Effector memory CD4-positive, alpha-beta T cell (primary cell): ENCODE measurements at places on chromosomes 5 and 9.

DNA sequence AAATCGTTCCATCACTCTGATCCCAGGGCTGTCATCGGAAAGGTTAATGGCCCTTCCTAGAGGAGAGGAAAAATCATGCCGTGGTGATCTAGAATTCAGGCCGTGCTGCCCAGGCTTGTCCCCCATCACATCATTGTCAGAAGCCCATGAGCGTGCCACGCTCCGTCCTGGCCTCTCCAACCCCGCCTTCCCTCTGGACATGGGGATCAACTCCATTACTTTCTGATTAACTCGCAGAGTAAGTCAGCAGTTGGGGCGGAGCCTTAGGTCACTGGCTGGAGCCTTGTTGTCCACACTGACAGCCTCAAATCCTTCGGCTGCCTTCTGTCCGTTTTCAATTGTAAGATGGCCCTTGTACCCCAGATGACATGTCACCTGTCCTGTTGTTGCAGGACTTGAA lies 75.0 kb downstream of the MVB12B start:
- H3K4me3 ChIP-seq, result no peak overlapping the region
- H3K27ac ChIP-seq, result no peak overlapping the region
- H3K36me3 ChIP-seq, result no peaks in the 10 kb centered on the region
- no peaks in the 10 kb centered on the region for H3K27me3 ChIP-seq
- peaks cover 16% of the 10 kb centered on the region for H3K4me1 ChIP-seq

- no peak overlapping the region for H3K4me3 ChIP-seq
- DNase-seq, result no peak
- no peaks in the 10 kb centered on the region for H3K27me3 ChIP-seq
- H3K36me3 ChIP-seq, result no peaks in the 10 kb centered on the region
- H3K4me1 ChIP-seq, result no peaks in the 10 kb centered on the region
Observed at GRCh38 chr9:13149454-13149853, 130.0 kb downstream of the MPDZ start.

DNA sequence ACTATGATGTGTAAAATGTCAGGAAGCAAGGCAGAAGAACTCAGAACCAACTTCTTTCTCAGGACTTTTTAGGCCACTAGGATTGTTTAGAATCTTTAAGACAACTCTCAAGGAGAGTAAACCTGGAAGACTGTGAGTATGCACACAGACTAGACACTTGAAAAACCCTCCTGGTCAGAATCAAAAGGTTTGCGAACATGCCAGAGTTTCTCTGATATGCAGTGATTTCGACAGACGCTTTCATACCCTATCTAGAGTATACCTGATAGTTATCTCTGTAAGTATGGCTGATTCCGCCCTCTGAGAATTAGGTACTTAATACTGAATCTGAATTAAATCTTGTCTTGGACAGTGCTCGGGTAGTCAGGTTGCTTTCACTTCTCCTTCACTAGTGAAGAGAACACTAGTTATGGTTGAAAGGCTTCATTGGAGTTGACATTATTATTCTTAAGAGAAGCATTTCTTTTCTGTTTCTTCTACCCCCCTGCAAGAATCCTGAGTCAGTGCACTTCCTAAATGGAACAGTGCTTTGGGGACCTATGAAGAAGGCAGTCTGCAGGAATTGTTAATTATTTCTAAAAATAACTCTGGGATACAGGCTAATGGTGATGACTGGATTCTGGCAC lies 158.1 kb downstream of the HACD4 start:
- H3K4me3 ChIP-seq, result no peak overlapping the region
- H3K36me3 ChIP-seq, result no peaks in the 10 kb centered on the region
- H3K27ac ChIP-seq, result no peak overlapping the region
- DNase-seq, result no peak
- H3K27me3 ChIP-seq, result no peaks in the 10 kb centered on the region

DNA sequence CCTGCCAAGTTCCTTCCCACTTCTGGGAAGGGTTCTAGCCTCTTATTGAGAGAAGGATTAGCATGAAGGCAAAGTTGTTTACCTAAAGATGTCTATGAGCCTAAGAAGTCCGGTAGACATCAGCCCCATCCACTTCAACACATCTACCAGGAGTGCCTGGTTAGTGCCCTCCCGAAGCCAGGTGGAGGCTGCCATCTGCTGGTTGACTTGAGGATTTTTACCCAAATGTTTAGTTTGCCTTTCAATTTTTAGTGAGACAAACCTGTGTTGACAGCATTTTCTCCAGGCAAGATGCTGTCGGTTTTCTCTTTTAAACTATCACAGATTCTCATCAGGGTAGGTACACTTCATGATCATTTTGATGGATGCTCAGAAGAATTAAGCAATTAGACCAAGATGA lies 83.6 kb upstream of the TNFSF8 start:
- H3K36me3 ChIP-seq, result no peaks in the 10 kb centered on the region
- no peaks in the 10 kb centered on the region for H3K27me3 ChIP-seq
- DNase-seq, result peak; percentile 66
- peaks cover 7% of the 10 kb centered on the region for H3K4me1 ChIP-seq
- H3K27ac ChIP-seq, result no peak overlapping the region

GRCh38 chr5:73944581-73944980 lies 318.6 kb downstream of the ARHGEF28 start:
- H3K4me3 ChIP-seq, result no peak overlapping the region
- no peaks in the 10 kb centered on the region for H3K4me1 ChIP-seq
- H3K27ac ChIP-seq, result no peak overlapping the region
- no peaks in the 10 kb centered on the region for H3K27me3 ChIP-seq

DNA sequence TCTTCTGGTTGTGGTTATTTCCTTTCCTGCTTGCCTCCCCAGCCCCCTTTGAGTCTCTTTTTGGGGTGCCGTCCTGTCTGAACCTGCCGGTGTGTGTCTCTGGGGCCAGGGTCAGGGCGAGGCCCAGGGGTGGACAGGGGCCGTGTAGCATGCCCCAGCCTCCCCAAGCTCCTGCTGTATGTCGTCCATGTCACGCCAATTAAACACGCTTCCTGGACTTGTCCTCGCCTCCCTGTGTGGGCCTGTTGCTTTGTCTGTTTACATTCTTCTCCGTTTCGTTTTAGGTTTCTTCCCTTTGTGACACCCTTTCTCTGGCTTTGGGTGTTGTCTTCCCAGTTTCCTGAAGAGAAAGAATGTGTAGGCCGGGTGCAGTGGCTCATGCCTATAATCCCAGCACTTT lies 28.5 kb upstream of the HMCN2 start:
- H3K27me3 ChIP-seq, result no peaks in the 10 kb centered on the region
- H3K27ac ChIP-seq, result no peak overlapping the region
- no peaks in the 10 kb centered on the region for H3K36me3 ChIP-seq
- H3K4me1 ChIP-seq, result peaks cover 20% of the 10 kb centered on the region
- no peak for DNase-seq
